ENCODE measurements at places on chromosomes 11 and 22.

DNA sequence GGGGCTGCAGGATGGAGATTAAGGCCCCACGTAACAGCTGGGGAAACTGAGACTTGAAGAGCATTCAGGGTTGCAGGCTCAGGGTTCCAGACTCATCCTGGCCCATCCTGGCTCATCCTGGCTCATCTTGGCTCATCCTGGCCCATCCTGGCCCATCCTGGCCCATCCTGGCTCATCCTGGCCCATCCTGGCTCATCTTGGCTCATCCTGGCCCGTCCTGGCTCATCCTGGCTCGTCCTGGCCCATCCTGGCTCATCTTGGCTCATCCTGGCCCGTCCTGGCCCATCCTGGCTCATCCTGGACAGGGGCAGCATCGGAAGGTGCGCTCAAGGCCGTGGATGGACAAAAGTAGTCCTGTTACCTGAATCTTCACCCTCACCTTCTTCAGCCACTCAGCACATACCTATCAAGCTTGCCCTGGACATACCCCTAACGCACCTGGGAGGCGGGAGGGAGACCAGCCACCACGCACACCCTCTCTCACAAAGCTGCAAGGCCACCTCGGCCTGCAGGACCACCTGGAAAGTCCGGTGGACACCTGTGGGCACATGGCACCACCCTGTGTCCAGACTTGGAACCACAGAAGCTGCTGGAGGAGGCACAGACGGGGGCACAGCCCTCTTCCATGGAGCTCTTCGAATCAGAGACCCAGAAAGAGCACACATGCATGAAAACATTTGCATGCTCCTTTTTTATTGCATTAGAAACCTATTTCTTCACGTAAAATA lies 20.3 kb upstream of the NLRP6 start:
- DNase-seq = no peak

GRCh38 chr22:38955250-38955905 lies 2.0 kb upstream of the APOBEC3A start:
- no peak for DNase-seq

- DNase-seq = no peak
These were observed 456 bp upstream of the SPI1 start for GRCh38 chr11:47378836-47379170.

DNA sequence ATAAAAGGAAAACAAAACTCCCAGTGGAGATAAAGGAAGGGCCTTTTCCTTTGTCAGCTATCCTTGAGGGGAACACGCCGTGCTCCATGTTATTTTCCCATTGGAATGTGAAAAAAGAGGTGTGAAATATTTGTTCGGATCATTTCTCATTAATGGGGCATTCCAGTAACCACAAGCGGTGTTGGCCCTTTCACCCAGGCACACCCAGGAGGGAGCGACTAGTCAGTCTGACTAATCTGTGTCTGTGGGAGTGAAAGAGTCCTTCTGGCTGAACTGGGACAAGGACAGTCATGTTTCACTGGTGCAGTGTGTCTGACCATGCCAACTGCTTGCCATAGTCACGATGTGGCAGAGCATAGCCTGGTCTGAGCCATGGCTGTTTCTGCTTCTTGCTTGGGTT lies 13.0 kb upstream of the MYEOV start:
- DNase-seq = no peak

DNA sequence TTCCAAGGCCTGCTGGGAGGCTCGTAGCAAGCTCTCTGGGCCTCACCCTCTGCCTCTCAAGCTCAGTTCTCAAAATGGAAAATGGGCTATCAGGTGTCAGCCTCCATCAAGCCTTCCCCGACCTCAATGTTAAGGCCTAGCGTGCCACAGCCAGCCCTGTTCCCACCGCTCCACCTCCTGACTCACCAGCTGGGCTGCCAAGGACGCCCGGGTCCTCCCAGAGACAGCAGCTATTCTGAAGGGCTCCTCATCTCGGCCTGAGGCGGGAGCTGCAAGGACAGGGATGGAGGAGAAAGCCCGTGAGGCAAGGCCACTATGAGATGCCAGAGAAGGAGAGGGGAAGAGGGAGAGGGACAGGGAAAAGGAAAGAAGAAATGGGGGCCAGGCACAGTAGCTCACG lies 19.9 kb downstream of the ARAP1 start:
- no peak for DNase-seq

DNA sequence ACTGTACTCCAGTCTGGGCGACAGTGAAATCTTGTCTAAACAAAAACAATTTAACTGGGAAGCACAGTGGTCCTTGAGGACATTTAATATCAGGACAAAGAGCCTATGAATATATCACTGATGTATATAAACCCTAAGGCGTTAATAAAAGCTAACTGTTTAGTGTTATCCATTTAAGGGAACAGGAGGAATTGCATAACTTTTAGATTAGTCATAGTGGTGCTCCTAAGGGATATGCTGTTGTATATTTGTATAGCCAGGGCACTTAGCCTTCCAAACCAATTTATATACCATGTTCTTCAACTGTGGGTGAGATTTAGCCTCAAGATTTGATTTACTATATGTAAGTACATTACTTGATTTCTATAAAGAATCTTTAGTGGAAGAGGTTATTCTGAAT lies 3.0 kb upstream of the CHEK1 start:
- DNase-seq = no peak

- no peak for DNase-seq
These were observed 176.5 kb downstream of the TRPC6 start for GRCh38 chr11:101407324-101407723.

DNA sequence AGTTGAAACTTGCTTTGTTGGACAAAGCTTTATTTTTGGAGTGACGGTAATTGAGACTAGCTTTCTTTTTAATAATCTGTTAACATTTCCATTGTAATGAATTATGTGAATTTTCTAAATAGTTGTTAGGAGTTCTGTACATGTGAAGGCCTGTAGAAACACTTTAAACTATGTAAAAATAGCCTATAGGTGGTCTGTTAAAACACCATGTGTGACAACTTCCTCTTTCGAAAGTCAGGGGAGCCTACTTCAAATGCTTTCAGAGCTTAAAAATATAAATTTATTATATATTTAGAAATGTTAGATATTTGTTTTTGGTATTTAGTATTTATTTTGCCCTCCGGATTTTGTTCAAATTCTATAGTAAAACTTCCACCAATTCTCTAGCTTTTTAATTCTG lies 28.7 kb downstream of the DDIAS start:
- no peak for DNase-seq

- peak; percentile 20 for DNase-seq
These were observed 1.9 kb upstream of the POLD4 start for GRCh38 chr11:67355023-67355793.

DNA sequence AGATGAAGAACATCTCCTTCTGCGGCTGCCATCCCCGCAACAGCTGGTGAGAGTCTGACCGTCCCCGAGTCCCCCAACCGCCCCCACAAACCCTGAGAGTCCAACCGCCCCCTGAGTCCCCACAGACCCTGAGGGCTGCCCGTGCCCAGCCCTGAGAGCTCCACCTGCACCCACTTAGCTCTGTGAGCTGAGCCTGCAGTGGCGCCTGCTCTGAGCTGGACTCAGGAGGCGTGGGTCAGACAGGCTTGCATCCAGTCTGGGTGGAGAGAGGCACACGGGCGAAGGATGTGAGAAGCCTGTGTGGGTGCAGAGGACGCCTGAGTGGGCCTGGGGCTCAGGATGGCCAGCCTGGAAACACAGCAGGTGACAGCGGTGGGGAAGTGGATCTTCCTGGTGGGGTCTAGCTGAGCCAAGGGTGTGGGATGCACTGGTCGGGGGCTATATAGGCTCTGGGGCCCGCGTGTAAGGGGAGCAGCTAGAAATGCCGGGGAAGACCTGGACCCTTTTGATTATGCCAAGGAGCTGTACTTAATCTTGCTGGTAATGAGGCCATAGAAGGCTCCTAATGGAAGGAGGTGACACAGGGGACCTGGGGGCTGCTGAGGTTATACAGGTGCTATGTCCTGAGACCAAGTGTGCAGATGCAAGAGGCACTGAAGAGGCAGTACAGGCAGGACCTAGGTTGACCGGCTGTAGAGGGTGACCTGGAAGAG lies 6.5 kb downstream of the MAPK8IP2 start:
- DNase-seq = no peak

GRCh38 chr22:21922370-21923162 lies 30.1 kb downstream of the PPM1F start:
- no peak for DNase-seq

- no peak for DNase-seq
These were observed 559.7 kb downstream of the BRD1 start for GRCh38 chr22:49267996-49268395.

Measured in hypothalamus (tissue), 51 donors.